ENCODE measurements at places on chromosomes 11 and 22. TPM values are rescaled to one million over a fixed set of nuclear protein-coding genes. Genes with fewer than 3 reads are reported as not detected.

The RDX gene
- total RNA-seq: 93.7 TPM

The TUB gene
- 0.65 TPM for total RNA-seq

The DDI1 gene
- not detected for total RNA-seq

The ST3GAL4 gene
- 14.7 TPM for total RNA-seq

The NXPE4 gene
- not detected for total RNA-seq

The CD6 gene
- total RNA-seq: not detected

The NPAT gene
- total RNA-seq: 16.5 TPM

The MACROD1 gene
- total RNA-seq: 21.6 TPM

The FGF19 gene
- total RNA-seq: not detected

The SCUBE2 gene
- 0.99 TPM for total RNA-seq

The OR56A1 gene
- total RNA-seq: not detected

The SAA2 gene
- total RNA-seq: not detected

The LYVE1 gene
- total RNA-seq: 140 TPM

The LSP1 gene
- not detected for total RNA-seq

The SLC6A5 gene
- total RNA-seq: not detected

The PANX1 gene
- total RNA-seq: 23.0 TPM

The SCN4B gene
- total RNA-seq: not detected

The TPBGL gene
- total RNA-seq: not detected

The LMO1 gene
- total RNA-seq: not detected

The DBX1 gene
- not detected for total RNA-seq

The EI24 gene
- 96.4 TPM for total RNA-seq

The RBM4B gene
- 16.6 TPM for total RNA-seq
